ENCODE measurements at places on chromosomes 16 and 17.

DNA sequence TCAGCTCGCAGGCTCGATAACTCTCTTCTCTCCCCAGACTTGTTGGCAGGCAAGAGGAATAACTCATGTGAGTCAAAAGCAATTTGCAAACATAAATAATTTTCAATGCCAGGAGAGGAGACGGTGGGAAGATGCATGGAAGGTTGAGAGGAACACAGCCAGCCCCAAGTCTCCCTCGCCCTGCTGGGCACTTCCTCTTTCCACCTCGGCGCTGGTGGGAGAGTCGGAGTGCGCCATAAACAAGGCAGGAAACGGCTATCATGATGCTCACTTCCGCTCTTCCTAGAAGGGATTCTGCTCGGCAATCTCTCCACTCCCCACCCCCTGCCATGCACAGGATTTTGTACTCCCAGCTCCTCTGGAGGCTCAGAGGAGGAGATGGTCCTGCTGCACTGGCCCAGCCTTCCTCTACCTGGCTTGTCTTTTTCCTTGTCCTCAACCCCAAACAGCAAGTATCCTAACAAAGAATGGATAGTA, 13.0 kb downstream of the CBX4 start:
- DNase-seq = no peak

- no peak for DNase-seq
Observed at GRCh38 chr16:64762211-64762610, 359.7 kb downstream of the CDH11 start.

GRCh38 chr16:68310437-68310773, 341 bp downstream of the SLC7A6OS start:
- DNase-seq = no peak

DNA sequence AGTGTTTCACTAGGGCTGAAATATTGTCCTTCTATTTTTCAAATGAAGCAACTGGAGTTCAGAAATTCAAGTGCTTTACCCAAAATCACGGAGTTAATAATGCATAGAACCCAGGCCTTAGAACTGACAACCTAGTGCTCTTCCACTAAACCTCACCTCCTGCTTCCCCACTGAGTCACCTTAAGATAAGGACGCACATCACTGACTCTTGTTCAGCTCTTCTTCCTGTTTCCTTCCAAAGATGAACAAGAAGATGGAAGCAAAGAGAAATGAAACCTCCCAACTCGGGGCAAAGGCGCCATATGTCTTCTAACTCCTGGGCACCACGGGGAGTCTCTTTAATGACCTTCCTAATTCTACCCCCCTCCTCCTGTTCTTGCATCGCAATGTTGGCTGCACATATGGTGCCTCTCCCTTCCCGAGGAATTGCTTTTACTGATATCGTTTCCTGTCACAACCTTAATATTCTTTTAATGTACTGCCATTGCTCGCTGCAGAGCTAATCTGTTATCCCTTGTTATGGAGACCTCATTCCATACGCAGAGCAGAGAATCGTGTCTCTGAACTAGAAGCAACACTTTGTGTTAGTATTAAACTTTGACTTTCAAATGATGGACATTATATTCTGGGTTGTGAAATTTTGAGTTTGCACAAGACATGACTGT, 591.4 kb downstream of the TMEM114 start:
- no peak for DNase-seq

DNA sequence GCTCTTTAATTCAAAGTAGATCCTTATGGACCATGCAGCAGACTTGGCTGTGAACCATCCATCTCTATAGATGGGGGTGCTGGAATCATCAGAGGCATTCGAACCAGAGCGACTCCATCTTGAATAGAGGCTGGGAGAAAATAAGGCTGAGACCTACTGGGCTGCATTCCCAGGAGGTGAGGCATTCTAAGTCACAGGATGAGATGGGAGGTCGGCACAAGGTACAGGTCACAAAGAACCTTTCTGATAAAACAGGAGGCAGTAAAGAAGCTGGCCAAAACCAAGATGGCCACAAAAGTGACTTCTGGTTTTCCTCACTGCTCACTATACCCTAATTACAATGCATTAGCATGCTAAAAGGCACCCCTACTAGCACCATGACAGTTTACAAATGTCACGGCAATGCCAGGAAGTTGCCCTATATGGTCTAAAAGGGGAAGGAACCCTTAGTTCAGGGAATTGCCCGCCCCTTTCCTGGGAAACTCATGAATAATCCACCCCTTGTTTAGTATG, 89.2 kb upstream of the BRD7 start:
- DNase-seq = peak; percentile 22

DNA sequence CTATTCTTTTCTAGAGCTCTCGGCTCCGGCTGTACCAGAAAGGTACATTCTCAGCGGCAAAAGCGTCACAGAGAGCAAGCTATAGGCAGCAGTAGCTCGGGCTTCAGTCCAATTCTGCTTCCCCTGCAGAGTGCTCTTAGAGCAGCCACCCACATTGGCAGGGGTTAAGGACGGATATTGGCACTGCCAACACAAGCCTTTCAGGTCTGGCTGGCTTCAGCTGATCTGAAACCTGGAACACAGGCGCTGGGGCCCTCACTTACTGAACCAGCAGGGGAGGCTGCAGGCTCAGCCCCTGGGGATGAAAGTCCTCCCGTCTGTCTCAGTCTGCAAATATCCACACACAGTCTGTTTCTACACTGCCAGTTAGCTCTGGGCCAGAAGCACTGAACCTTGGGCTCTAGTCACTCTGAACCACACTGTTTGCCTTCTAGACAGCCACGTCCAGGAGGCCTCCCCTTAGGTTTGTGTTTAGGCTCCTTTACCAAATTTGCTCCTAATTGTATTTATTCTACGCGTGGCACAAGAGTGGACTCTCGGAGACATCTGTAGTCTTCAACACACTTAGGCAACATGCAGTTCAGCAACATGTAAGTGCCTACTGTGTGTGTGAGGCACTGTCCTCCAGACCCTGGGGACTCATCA, 40.1 kb downstream of the HIC1 start:
- DNase-seq = peak; percentile 54

GRCh38 chr17:29363716-29364115, 26.4 kb upstream of the TAOK1 start:
- no peak for DNase-seq

GRCh38 chr17:1109606-1110540, 69.9 kb downstream of the ABR start:
- DNase-seq = no peak

DNA sequence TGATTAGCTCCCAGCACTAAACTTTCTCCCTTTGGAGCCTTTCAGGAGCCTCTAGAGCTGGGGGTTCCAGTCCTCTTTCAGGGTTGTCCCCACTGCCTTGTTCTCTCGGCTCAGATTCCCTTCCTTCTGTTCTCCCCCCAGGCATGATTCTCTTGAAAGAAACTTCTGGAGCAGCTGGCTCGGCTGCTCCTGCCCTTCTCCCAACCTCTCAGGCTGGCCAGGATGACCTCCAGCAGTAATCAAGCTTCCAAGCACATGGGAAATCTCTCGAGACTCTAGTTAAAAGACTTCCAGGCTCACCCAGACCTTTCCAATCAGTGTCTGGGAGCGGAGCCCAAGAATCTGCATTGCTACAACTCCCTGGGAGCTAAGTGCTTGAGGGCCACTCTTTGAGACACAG, 3.6 kb downstream of the SDK2 start:
- DNase-seq = no peak

DNA sequence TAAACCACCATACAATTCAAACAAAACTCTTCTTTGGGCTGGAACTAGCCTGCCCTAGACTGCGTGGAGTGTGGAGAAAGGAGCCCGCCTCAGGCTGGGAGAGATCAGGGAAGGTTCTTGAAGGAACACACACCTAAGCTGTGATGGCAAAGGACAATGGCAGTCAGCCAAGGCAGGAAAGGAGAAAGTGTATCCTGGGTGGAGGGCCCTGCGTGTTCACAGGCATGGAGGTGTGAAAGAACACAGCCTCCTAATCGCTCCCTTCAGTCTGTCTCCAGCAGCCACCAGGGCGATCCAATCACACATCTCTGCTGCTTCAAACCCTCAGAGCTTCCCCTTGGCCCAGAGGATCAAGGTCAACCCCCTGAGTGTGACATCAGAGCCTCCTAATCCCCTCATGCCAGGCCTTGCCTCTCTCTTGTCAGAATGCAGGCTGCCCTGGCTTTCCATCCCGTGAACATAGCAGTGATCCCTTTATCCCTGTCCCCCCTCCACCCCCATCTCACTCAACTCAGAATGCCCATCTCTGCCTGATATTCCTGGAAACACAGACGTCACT, 173.0 kb downstream of the KATNIP start:
- no peak for DNase-seq

- no peak for DNase-seq
Observed at GRCh38 chr17:50214976-50215760, 13.7 kb upstream of the COL1A1 start.

DNA sequence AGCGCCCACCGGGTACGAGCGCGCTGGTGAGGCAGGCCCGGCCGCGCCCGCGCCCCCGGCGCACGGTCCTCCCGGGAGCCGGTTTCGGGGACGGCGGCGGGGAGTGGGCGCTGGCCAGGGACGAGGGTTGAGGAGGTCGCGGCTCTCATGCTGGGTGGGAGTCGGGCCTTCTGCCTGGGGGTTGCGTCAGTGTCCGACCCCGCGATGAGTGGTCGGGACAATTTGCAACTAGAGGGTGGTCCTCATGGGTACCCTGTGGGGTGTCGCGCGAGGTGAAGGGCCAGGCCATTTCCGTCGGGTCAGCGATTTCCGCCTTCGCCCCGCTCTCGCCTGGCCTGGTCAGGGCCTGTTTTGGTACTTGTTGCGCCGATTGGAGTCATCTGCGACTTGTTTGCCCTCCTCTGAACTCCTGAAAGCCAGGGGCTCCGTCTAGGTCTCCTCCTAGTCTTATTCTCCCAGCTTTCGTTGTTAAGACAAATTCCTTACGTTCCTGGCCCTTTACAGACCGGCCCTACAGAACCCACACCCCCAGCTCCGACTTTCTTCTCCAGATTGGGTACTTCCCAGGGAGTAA, 14.9 kb downstream of the NAA60 start:
- DNase-seq = peak; percentile 57

DNA sequence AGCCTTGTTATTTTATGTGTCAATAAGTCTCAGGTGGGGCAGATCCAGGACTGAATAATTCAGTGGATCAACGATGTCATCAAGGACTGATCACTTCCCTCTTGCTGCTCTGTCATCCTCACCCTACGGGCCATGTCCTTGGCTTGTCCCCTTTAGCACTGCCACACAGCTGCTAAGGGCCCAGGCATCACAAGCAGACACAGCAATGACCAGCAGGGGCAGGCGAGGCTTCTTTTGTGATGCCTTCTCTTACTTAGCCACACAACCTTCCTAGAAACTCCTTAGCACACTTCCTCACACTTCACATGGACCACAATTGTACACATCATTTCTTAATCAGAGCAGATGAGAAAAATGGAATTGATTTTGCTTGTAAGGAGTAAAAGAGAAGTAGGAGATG, 356.3 kb upstream of the SOX9 start:
- no peak for DNase-seq

- DNase-seq = no peak
Observed at GRCh38 chr17:51765282-51766135, 393.0 kb downstream of the CA10 start.

DNA sequence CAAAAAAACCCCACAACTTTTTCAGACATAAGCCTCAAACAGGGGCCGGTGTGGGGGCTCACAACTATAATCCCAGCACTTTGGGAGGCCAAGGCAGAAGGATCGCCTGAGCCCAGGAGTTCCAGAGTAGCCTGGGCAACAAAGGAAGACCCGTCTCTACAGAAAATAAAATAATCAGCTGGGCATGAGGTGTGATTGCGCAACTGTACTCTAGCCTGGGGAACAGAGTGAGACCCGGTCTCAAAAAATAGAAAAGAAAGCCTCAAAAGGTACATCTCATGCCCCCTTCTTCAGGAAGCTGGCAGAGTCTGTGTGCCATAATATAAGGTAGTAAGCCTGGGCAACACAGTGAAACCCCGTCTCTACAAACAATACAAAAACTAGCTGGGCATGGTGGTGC, 3.2 kb downstream of the ZSWIM7 start:
- no peak for DNase-seq

DNA sequence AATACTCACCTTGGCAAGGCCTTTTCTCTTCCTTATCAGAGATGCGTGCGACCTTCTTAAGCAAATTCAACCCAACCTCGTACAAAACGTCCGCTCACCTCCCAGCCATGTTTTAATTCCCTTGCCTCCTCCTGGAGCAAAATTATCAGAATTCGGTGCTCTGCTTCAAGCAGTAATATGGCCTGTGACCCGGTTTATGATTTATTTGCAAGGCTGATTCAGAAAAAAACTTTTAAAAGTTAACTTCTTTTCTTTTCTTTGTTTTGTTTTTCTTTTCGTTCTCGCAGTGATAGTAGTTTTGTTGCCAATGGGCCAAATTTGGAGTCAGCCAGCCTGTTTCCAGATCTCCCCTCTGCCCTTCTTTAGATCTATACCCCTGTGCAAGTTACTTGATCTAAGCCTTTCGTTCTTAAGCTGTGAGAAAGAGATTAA, at the start of gene PHLPP2:
Gene PHLPP2 (minus strand): TSS at position 382 of the 432 bp plus-strand sequence. CDS start 9,906 bp downstream, outside the sequence.
- DNase-seq = no peak

DNA sequence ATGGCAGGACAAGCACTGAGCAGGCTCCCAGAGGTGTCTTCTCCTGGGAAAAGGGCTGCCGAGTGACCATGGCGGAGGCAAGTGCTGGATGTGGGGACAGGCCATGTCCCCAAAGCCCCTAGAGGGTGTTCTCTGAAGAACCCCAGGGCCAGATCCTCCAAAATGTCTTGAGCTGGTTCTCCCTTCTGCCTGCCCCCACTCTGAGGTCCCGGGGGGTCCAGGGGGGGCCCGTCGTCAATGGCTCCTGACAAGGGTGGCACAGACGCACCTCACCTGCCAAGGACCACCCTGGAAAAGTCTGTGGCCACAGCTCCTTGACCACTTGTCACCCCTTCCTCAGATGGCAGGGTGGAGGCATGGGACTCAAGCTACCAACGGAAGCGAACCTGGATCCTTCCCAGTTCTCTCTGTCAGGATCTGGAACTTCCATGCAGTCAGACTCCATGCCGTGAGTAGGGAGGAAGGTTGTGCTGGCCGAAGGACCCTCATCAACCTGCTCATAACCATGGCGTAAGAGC, 2.3 kb upstream of the MYO1C start:
- DNase-seq = no peak

- DNase-seq = no peak
Observed at GRCh38 chr17:8255499-8255898, 6.4 kb downstream of the PFAS start.

DNA sequence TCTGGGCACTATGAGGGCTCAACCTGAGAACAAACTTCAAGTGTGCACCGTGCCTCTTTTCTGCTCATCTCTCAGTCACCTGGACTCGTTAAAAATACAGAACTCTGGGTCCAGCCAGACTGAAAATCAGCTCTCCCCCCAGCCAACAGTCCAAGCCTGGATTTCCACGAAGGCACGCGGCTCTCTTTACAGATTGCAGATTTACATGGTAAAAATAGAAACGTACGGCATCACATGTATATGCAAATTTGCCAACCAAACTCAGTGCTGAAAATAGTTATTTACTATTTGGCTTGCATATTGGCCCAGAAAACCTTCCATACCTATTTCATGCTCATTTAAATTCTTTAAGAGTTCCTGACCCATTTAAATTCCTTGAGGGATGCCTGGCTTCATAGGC, 315.8 kb downstream of the MAF start:
- no peak for DNase-seq

DNA sequence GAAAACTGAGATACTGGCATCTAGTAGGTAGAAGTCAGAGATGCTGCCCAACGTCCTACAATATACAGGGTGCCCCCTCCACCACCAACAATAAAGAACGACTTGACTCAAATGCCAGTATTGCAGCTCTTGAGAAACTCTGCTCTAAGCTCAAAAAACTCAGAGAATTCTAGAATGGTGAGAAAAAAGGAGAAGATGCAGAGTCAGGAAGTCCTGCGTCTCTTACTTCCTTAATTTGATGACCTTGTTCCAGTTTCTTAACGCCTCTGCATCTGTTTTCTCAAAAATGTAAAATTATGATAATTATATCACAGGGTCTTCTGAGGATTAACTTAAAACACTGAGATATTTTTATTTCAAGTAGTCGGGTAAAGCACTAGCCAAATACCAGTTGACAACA, 1.7 kb upstream of the HSBP1 start:
- no peak for DNase-seq

Data from right forelimb (tissue), 1 donor.